Right lung (tissue), 10 donors: ENCODE measurements at places on chromosomes 1 and 21. TPM values are rescaled to one million over a fixed set of nuclear protein-coding genes. Genes with fewer than 3 reads are reported as not detected.

GRCh38 chr1:201983380-201983805 lies 945 bp downstream of the RNPEP start:
- no peak for DNase-seq

GRCh38 chr1:236890152-236891056 lies 95.3 kb downstream of the MTR start:
- DNase-seq = no peak

DNA sequence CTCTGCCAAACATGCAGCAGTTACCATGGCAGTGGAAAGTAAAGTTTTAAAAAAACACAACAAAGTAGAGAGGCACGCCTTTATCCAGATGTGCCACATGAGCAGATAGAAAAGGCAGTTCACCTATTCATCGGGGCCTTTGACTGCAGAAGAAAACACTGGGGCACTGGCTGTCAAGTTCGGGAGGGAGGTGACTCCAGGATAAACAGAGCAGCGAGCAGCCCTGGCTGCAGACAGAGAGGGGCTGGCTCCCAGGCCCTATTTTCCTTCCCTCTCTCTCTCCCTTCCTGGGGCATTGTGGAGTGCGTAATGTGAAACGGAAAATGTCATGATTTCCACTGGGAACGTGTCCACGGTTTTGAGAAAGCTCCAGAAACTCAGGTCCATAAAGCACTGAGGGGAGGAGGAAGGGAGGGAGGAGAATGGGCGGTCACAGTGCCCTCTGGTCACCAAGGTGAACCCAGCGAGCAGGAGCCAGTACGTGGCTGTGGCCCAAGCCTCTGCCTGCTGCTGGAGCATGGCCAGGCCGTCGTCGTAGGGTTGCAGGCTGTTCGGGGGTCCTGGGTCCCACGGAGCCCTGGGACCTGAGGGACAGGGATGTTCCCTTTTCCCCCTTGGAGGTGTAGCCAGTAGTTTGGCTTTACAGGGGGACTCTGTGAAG lies 114.7 kb upstream of the IRF2BP2 start:
- DNase-seq = no peak

DNA sequence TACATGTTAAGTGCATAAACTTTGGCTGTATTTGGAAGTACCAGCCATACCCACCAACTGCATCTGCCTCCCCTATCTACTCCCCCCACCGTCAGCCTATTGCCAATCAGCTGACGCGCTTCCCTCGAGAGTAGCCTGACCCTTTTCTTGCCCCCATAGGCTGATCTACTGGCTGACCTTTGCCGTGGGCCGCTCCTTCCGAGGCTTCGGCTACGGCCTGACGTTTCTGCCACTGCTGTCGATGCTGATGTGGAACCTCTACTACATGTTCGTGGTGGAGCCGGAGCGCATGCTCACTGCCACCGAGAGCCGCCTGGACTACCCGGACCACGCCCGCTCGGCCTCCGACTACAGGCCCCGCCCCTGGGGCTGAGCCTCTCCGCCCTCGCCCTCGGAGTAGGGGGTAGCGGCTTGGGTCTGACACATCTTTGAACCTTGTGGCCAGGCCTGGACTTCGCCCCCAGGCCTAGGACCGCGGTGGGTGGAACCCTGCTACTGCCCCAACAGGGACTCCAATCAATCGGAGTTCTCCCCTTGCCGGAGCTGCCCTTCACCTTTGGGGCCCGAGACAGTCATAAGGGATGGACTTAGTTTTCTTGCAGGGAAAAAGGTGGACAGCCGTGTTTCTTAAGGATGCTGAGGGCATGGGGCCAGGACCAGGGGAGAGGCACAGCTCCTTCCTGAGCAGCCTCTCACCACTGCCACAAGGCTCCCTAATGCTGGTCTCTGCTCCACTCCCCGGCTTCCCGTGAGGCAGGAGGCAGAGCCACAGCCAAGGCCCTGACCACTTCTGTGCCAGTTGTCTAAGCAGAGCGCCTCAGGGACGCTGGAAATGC lies 4.0 kb downstream of the GLMP start:
- peak; percentile 63 for DNase-seq

- DNase-seq = no peak
Observed at GRCh38 chr1:247218121-247218651, 37.7 kb upstream of the VN1R5 start.

DNA sequence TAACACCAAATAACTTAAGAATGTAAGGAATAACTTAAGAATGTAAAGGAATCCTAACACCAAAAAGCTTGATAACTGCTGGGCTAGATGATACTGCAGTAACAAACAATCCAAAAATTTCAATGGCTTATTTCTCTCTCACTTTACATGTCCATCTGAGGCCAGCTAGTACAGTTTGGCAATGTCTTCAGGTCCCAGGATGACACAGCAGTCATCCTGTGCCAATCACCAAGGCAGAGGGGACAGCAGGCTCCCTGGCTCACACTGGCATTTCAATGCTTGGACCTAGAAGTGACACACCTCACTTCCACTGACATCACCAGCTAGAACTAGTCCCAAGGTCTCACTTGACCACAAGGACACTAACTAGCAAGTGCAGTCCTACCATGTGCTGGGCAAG lies 15.3 kb downstream of the DNAJC11 start:
- no peak for DNase-seq

Gene OLIG2
- polyA plus RNA-seq = not detected

Gene LCE1F
- not detected for polyA plus RNA-seq

GRCh38 chr1:230243583-230244353 lies 176.7 kb downstream of the GALNT2 start:
- DNase-seq = no peak

GRCh38 chr1:68459796-68460195 lies 10.0 kb upstream of the RPE65 start:
- no peak for DNase-seq

DNA sequence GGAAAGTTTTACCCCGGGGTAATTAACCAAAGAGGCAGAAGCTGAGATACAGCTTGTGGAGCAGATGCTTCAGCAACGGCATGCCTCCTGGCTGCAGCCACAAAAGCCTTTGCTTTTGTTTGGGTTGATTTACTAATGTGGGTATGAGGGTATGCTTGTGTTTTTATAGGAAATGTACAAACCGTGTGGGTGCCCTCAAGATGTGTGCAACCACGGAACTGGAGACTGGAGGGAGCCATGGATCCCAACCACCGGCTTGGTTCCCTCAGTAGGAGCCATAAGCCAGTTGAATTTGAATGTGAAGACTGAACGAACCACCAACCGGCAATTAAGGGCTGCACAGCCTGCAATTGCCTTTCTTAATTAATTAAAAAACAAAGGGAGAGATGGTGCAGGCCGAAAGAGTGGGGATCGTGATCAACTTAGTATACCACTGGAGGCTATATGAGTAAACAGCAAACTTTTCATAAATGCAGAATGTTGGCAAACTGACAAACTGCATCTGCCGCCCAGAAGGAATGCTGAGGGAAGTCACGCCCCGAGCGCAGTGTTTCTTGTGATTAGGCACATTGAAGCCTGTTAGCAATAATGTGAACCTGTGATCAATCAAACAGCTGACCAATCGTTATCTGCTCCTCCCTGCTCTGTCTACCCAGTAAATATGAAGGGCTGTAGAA lies 104.1 kb downstream of the DISP1 start:
- no peak for DNase-seq

GRCh38 chr1:59223198-59223597 lies 73.7 kb upstream of the FGGY start:
- no peak for DNase-seq

DNA sequence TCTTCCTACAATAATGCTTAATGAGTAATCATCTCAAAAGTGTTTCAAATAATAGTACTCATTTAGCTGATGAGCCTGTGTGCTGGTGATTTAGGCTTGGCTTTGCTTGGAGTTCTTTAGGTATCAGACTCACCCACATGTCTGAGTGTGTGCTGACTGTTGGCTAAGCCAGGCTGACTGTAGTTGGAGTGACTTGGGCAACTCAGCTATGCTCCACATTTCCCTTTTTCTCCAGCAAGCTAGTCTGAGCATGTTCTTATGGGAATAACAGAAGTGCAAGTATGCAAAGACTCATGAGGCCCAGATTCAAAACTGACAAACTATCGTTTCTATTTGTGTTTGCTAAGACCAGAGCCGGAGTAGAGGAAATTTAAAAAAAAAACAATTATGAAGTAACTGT lies 99.0 kb upstream of the ADGRL4 start:
- no peak for DNase-seq

DNA sequence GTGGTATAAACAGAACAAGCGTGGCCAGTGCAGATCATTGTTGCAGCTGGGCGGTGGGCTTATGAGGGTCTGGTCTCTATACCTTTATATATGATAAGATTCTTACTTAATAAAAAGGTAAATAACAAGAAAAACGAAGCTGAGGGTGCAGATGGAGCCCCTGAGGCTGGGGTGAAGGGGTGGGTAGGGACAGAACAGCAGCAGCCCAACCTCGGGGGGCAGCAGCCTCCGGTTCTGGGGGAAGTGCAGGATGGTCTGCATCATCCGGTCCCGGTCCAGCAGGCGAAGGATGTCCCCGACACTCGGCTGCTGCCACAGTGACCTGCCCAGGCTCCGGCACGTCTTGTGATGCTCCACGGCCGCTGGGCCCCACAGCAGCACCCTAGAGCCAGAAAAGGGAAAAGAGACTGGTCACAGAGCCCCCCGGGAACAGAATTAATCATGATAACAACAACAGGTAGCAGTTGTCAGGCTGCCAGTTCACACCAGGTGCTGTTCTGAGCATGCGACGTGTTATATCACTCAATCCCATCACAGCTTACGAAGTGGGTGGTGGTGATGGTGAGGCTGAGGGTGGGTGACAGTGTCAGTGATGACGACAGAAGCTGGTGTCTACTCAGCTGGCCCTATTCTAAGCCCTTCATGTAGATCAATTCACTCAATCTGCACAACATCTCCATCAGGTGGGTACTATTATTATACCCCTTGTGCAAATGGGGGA lies 35.5 kb downstream of the MRAP start:
- DNase-seq = no peak

DNA sequence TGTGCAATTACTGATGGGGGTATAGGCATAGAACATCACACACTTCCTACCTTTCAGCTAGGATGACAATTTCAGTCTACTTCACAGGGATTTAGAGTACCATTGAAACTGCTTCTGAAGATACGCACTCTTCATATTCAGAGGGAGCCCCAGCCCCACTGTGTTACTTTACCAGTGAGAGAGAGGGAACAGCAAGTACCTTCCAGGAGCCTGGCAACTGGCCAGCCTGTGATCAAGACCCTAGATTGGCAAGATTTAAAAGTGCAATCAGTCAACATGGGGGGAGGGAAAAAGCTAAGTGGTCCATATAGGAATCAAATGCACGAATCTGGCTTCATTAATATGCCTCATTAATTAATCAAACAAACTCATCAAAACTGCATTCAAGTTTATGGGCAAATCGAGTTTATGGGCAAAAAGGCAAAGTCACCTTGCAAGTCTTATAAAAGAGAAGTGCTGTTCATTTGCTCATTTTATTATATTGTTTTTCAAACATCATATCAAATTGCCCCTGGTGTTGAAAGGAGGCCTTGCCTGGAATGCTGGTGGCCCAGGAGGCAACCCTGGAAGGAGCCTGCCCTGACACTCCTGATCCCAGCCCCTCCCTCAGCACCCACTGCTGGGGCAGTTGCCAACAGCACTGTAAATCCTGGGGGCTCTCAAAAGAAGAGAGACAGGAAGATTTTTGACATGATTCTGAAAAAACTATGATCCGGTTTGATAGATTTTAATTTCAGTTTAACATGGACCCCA lies 184.9 kb upstream of the DPT start:
- no peak for DNase-seq

GRCh38 chr21:34202553-34203372 lies 129.4 kb downstream of the MRPS6 start:
- DNase-seq = peak; percentile 27

- DNase-seq = no peak
Observed at GRCh38 chr1:112393631-112393974, 2.4 kb upstream of the CTTNBP2NL start.

- DNase-seq = no peak
Observed at GRCh38 chr1:94862718-94863117, 42.6 kb downstream of the SLC44A3 start.

Gene BEST4
- polyA plus RNA-seq = 1.4 TPM

Gene ZNF644
- polyA plus RNA-seq = 76.0 TPM

Gene KRTAP19-3
- polyA plus RNA-seq = not detected

GRCh38 chr1:78918157-78918556 lies 88.4 kb downstream of the ADGRL4 start:
- DNase-seq = no peak

DNA sequence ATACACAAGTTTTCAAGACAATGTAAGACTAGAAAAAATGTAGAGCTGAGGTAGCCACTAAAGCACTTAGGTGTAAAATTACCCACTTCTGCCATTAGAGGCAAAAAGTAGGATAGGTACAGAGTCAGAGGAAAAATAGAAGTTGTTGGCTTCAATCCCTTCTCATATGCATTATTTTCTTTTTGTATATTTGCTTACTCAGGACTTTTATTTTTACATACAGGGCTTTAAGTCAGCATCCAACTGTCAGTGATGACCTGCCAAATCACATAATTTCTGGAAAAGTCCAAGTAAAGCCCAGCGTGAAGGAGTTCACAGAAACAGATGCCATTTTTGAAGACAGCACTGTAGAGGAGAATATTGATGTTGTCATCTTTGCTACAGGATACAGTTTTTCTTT lies 211.0 kb upstream of the POGK start:
- DNase-seq = no peak

GRCh38 chr1:75613916-75614315 lies 3.0 kb upstream of the SLC44A5 start:
- DNase-seq = no peak

DNA sequence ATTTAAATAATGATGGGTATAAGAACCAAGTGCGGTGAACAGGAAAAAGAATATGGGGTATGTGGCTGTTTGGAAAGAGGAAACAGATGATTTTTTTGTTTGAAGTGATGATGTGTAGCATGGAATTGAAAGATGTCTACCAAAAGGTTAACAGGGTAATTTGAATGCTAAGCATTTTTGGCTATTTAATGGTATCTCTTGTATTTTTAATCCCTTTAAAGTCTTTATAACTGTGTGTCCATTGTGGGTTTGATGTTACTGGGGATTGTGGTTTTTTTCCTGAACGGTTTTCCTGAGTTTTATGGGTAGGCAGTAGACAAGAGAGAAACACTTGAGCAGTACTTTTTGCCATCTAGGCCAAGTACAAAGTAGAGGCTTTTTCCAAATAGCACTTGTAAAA lies 63.2 kb downstream of the PRDM2 start:
- DNase-seq = no peak

DNA sequence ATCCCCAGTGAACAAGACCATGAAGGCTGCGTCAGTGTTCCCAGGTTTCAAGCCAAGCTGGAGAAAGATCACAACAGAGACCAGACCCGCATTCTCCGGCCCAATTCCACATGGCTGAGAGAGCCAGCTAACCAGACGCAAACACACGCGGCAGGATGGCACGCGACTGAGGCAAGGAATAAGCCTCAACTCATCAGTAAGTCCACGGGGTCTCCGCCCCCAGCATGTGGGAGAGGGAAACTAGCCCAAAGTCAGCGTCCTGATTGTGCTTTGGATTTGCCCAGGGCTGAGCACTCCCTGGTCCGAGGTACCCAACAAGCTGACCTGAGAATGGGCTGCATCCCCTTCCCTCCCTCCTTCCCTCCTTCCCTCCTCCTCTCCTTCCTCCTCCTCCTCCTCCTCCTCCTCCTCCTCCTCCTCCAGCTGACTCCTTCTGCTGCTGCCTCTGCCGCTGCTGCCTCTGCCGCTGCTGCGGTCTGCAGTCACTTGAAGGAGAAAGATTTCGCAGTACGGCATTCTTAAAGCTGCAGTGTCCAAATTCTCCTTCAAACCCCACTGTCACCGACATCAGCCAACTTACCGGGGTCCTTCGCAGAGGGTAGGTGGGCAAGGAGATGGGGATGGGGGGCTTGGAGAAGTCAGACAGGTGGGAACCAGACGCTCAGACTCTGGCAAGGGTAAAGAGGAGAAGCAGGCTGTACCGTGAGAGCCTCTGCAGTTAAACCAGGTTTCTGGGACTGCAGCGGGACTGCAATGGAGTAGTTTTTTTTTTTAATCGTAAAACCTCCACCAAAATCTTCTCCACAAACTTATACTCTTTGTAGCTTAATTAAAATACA lies 33.0 kb upstream of the H6PD start:
- DNase-seq = no peak
